Hematopoietic multipotent progenitor cell (in vitro differentiated cells): ENCODE measurements at places on chromosomes 11 and 22. TPM values are rescaled to one million over a fixed set of nuclear protein-coding genes. Genes with fewer than 3 reads are reported as not detected.

DSCAML1 gene
- 0.27 TPM for total RNA-seq

TMX2 gene
- 42.8 TPM for total RNA-seq

OR52H1 gene
- 4.3 TPM for total RNA-seq

MISFA gene
- not detected for total RNA-seq

GGTLC2 gene
- total RNA-seq = not detected

ZC3H7B gene
- total RNA-seq = 46.0 TPM

NCF4 gene
- total RNA-seq = 108 TPM

SLC6A5 gene
- total RNA-seq = under 0.01 TPM

OR4C46 gene
- total RNA-seq = not detected

BIRC3 gene
- total RNA-seq = 7.0 TPM

CABP7 gene
- total RNA-seq = 0.27 TPM

KRTAP5-1 gene
- not detected for total RNA-seq

NXPE1 gene
- total RNA-seq = not detected

POU2AF1 gene
- total RNA-seq = 1.1 TPM

OR56A3 gene
- not detected for total RNA-seq

C2CD3 gene
- total RNA-seq = 21.3 TPM

TSPAN32 gene
- 92.6 TPM for total RNA-seq

CCND1 gene
- 1.6 TPM for total RNA-seq

PLAAT4 gene
- 52.0 TPM for total RNA-seq
